CD4-positive, alpha-beta T cell treated with Interleukin-15 for 4 hours (primary cell): ENCODE measurements at places on chromosomes 11 and 22.

DNA sequence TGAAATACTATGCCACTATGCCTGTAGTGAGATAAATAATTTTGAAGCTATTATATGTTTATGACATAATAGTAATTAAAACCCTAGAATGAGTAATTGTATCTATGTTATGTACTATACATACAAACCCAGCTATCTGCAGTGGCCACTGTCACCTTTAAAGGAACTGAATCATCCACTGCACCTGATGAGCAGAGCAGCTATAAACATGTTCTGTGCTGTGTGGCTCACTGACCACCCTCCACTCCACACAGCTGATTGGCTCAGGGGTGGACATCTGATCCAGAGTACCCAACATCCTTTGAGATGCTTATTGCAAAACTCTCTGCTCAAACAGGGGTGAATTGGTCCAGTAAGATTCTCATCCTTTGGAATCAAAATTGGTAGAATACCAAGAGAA lies 19.2 kb upstream of the RRAS2 start:
- no peak for DNase-seq

GRCh38 chr11:115297330-115297729 lies 206.9 kb downstream of the CADM1 start:
- no peak for DNase-seq

GRCh38 chr22:47605886-47606285 lies 843.4 kb downstream of the TBC1D22A start:
- no peak for DNase-seq

DNA sequence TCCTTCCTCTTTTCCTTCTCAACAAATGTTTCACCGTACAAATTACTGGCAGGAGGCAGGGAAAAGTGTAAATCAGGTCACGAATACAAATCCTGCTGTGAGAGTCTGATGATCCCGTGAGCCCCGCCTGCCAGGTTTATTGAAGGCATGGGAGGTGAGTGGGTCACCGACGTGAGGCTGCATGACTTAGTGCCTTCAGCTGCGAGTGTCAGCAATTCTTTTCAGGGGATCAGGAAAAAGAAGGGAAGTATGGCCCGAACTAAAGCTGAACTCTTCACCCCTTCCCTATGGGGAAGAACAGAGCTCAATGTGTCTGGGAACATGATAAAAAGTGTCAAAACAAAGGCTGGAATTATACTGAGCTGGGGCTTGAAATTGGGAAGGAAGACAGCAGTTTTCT lies 166.2 kb downstream of the OPCML start:
- DNase-seq = no peak

GRCh38 chr22:40541300-40541699 lies 95.2 kb downstream of the MRTFA start:
- DNase-seq = no peak

GRCh38 chr11:133065847-133066485 lies 466.3 kb downstream of the OPCML start:
- DNase-seq = no peak

DNA sequence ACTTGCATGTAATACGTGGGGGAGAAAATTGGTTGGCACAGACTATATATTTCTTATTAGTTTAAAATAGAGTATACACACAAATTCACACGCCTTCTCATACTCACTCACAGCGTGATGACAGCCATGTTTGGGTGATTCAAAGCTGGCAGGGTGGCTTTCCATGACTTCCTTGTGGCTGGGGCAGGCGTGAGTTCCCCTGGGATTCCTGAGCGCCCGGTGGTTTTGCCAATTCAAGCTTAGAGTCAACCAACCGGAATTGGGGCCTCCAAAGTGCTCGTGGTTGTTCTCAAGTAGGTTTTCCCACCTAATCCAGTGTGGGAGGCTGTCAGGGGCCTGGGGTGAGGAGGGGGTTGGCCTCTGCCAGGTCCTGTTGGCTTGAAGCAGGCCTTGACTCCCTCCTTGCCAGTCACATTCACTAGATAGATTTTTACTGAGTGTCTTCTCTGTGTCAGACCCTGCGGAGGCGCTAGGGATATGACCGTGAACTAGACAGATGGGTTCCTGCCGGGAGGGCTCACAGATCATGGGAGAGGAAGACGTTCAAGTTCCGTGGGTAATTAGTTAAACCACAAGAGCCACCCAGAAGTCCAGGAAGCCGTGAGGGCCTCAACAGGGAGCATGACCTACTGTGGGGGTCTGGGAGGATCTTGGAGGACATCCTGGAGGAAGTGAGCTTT lies 11.5 kb downstream of the PKNOX2 start:
- no peak for DNase-seq

DNA sequence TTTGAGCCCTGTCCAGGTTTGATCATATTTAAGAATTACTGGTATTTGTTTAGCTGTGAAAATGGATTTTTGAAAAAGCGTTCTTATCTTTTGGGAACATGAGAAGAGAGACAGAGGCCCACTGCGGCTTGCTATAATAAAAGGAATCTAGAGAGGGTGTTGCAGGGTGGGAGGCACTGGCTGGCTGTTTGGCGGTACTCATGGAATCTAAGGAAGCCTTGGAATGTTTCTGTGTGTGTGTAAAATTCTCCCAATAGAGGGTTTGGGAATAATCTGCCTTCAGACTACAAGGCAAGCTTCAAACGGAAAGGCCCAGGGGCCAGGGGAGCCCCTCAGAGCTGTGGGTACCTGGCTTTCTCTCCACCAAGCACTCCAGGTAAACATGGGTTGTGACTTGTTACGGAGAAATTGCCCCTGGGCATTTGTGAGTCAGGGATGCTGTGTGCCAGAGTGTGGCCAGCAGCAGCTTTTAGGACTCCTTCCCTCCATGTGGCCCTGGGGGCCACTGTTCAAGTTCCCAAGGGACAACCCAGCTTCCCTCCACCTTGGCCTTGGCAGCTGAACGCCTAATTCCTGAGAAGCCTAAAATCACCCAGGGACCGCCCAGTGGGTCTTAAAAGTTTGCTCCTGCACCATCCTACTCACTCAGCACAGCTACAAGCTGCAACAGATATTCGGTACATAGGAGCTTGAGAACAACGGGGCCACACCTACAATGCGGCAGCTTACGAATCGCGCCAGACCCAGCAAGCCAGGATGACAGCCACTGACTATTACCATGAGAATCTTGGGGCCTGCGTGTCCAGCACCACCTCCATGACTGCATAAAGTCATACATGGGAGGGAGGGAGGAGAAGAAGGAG lies 14.1 kb upstream of the SYT8 start:
- no peak for DNase-seq

GRCh38 chr22:30486661-30487115 lies 14.9 kb upstream of the SEC14L3 start:
- no peak for DNase-seq

DNA sequence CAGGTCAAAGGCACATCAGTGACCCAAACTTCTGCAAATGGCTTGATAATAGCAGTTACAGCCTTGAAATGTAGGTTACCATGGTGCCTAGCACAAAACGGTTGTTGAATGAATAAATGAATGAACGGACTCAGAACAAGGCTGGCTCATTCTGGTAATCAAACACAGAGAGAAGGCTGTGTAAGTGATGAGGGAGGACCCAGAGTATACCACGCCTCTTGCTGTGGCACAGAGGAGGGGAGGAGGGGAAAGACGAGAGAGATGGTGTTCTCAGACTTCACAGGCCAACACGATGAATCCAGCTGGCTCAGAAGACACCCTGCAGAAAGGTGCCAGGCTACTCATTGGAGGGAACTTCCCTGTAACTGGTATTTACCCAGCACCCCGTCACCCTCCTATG lies 38.3 kb downstream of the PC start:
- no peak for DNase-seq

DNA sequence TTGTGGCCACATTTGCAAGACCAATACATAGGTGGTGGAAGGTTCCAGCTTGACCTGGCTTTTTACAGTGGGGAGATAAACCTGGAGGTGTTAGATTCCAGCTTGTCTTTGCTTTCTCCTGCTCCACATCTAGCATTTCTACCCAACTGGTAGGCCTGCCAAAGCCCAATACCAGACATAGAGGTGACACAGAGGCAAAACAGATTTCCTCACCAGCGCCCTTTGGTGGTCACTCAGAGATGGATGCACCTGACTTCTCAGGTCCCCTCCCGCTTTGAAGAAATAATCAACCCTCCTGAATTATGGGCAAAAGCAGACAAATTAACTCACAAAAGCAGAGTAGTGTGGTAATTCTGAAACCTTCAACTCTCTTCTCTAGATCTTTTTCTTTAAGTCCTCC lies 1356.2 kb downstream of the FAM181B start:
- DNase-seq = no peak

DNA sequence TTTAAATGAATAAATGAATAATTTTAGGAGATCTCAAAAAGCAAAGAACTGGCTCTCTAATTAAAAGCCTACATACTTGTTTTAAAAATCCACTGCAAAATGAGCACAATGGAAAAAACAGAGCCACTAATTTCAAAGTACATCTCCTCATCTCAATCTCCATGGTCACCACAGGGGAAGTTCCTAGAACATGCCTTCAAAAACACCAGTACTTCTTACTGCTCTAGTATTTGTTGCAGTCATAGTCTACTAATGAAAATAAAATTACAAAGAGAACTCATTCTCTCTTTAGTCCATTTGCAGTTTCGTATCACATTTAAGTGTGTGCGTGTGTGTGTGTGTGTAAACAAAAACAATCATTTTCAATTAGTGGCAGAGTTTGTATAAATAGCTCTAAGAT lies 54.0 kb downstream of the PIK3C2A start:
- DNase-seq = no peak

- no peak for DNase-seq
Measured at GRCh38 chr11:131581046-131581445, 210.6 kb downstream of the NTM start.

DNA sequence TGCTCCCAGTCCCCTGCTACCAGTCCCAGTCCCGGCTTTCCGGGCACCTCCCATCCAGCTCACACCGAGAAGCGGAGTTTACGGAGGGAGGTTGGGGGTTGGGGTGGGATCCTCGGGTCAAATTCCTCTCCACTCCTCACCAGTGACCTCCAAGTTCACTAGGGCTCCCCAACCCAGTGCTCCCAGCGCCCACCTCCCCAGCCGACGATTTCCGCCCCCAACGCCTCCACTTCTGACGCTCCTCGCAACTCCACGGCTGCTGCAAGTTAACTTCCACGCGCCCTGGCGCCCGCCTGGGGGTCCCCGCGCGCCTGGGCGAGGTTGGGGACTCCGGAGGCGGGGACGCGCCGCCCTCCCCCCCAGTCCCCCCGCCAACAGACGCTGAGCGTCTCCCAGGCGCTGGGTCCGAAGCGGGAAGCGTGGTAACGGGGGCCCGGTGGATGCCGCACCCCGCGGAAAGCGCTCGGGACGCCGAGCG lies 526 bp downstream of the TPST2 start:
- DNase-seq = no peak

DNA sequence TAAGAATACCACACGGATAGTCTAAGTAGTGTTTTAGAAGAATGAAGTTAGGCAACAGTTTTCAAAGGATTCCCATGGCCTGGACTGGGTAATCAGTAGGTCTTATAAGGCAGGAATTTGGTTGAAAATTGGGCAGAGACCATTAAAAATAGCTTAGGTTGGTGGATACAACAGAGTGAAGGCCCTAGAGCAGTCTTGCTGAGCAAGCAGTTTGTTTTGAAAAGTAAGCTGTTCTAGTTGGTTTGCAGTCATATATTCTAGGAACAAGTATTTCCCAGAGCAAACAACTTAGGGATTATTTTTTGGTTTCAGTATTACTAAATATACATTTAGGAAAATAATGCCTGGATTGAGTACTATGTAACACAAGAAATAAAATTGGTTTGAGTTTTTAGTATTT lies 64.8 kb downstream of the MUC15 start:
- no peak for DNase-seq

DNA sequence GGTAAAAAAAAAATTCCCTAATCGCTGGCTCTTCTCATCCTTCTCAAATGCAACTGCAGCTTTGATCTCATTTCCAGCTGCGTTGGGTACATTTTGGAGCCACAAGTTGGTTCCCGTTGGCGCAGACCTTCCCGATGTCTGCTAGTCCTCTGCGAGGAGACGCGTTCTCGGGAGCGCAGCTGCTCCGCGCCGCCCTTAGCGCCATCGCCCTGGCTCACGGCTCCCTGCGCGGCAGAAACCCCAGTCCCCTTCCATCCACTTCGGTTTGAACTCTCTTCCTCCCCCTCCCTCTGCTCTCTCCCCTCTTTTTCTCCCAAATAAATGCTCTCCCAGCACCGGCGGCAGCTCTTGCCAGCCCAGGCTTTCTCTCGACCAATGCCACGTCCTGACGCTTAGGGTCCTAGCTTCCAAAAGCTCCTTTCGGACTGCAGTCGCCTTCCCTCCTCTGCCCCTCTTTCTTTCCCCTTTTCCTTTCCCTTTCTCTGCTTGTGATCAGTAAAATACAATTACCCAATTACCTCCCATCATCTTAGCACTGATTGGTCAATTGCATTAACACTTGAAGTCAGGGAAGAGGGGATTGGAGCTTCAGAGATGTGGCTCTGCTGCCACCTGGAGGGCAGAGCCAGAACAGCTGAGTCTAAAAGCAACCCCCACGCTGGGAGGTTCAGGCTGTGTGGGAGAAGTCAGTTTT lies 1165.7 kb downstream of the LRRC4C start:
- DNase-seq = no peak

- no peak for DNase-seq
Measured at GRCh38 chr11:100684101-100685065, 2.7 kb upstream of the ARHGAP42 start.

DNA sequence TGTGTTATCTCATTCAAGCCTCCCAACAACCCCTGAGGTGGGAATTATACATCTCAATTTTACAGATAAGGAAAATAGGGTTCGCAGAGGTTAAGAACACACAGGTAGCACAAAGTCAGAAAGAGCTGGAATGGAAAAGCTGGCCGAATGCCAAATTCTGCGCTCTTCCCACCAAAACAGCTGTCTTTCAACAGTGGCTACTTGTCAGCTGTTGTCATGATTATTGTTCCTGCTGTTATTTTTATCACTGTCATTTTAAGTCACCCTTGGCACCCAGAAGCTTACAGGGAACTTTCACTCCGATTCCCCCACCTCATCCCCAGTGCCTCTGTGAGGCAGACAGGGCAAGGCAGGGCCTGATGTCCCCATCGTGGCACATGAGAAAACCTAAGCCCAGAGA lies 74.5 kb upstream of the CSNK2A3 start:
- no peak for DNase-seq

DNA sequence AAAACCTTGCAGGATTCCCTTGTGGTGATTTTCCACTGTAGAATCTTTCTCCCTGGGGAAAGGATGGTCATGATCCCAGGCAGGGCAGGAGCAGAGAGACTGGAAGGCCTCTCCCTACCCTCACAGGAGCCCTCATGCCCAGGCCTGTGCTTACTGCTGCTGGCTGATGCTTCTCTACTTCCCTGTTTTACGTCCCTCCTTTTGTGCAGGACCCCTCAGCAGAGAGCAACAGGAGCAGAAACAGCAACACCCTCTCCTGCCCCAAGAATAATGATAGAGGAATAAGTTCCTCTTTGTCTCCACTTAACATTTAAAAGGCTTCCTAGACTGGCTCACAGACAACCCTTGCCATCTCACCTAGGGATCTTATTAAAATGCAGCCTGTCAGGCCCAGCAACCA lies 3.6 kb downstream of the ISX start:
- no peak for DNase-seq

GRCh38 chr11:61694946-61695706 lies 14.9 kb downstream of the DAGLA start:
- no peak for DNase-seq
